ENCODE measurements at places on chromosomes 5 and 9.

- DNase-seq, result no peak
These were observed 510.9 kb upstream of the ZNF608 start for GRCh38 chr5:125257057-125257972.

GRCh38 chr5:52964138-52964537, 25.0 kb upstream of the ITGA2 start:
- no peak for DNase-seq

GRCh38 chr9:89967527-89967926, 362.7 kb downstream of the GADD45G start:
- DNase-seq, result no peak

DNA sequence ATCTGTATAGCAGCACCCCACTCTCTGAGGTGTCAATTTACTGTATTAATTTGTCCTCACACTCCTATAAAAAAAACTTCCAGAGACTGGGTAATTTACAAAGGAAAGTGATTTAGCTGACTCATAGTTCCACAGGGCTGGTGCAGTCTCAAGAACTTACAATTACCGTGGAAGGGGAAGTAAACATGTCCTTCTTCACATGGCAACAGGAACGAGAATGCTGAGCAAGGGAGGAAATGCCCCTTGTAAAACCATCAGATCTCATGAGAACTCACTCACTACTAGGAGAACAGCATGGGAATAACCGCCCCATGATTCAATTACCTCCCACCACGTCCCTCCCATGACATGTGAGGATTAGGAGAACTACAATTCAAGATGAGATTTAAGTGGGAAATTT, 602.6 kb downstream of the MTRR start:
- DNase-seq, result no peak

DNA sequence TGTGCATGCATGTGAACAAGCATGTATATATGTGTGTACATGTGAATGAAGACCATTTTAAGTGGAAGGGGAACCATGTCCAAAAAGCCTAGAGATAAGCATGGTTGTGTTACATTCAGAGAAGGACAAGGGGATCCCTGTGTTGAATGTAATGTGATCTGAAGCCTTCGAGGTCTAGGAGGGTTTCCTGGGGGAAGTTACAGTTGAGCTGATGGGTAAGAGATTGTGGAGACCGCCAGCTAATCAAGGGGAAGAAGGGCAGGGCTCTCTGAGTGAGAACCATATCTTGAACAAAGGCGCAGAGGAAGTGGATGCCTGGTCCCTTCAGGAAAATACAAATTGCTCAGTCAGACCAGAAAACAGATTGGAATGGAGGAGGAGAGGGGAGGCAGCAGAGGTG, 45.5 kb upstream of the TNFSF15 start:
- no peak for DNase-seq

DNA sequence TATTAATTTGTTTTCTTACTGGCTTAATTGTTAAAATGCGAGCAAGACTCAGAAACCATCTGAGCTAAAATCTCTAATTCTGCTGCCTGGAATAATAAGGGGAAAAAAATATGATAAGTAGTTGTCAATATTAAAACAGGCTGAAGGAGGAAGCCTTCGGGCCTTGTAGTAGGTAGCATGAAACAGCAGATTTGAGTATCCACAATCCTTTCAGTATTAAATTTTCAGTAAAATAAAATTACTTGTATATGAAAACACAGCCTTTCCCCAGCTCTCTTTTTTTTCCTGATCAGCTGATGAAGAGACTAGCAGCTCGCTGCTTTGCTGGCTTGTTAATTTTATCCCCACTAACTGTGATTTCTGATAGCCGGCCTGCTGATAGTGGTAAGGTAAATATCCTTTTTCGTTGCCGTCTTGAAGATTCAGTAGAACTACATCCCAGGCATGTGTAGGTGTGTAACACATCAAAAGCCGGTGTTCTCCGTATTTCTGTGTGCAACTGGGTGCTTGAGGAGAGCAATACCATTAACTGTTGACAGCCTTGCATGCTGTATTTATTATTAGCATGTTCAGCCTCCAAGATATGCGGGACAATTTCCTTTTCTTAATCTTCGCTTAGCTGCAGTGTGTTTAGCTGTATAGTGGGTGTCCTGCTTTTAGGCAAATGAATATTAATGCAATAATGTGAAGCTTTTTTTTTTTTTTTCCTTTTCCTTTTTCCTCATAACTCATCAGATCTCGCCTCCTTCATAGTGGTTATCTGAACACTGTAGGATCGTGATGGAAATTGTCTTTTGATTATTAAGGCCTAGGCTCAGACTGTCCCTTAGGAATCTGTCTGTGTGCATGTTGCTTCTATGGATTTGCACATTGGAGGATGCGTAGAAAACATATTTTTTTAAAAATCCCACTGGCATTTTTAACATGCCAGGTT, 144.6 kb downstream of the SMARCA2 start:
- DNase-seq, result no peak
